Activated CD8-positive, alpha-beta memory T cell treated with anti-CD3 and anti-CD28 coated beads for 48 hours (primary cell): ENCODE measurements at places on chromosomes 11 and 22.

DNA sequence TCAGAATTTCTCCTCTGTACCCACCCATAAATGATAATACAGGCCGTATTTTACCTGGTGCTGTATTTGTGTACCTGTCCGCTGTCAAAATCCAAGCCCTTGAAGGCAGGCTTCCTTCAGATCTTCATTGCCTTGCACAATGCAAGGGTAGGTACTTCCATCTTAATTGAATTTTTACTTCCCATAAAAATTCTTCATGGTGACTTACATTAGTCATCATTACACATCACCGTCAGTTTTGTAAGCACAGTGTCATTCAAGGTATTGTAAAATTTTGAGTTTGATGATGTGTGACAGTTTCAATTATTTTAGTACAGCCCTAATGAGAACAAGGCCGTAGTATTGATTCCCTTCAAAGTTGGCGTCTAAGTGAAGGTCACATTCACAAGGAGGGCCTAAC is 770 bp upstream of the TSG101 start:
- no peak for DNase-seq

- no peak for DNase-seq
Observed at GRCh38 chr22:26892166-26893041, 235.0 kb downstream of the MIAT start.

GRCh38 chr11:116409238-116409637 is 363.5 kb downstream of the BUD13 start:
- DNase-seq, result no peak

DNA sequence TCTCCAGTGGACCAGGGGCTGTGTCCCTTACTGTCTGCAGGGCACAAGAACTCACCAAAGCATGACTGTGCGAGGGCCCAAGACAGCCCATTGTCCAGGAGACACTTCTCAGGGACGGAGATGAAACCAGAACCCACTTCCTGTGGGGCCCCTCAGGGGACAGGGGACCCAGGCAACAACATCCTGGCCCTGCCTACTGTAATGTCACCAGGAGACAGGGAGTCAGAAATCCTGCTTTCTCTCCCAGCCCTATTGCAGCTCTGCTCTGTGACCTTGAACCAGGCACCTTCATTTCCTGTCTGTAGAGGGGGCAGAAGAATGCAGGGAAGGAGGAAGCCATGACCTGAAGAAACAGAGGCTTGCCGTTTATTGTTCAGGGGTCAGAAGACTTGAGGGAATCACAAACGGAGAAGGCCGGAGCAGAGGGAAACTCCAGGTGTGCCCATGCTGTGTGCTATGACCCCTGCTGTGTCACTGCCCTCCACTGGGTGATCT is 98.0 kb downstream of the NAT10 start:
- DNase-seq, result no peak

DNA sequence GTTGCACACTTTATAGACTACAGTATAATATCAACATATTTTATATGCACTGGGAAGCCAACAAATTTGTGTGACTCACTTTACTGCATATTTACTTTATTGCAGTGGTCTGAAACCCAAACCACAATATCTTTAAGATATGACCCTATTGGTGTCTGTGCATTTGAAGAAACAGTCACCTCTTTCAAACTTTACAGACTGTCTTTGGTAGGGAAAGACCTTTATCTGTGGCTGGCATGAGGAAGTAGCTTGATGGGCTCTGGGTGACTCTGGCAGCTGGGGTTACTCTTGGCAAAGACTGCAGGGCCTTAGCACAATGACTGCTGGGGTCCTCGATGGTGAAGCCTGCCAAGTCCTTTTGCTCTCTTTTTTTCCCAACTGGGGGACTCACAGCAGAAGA is 21.3 kb upstream of the ABTB2 start:
- no peak for DNase-seq

- DNase-seq, result no peak
Observed at GRCh38 chr22:43277987-43278601, 65.1 kb downstream of the SCUBE1 start.

- DNase-seq, result no peak
Observed at GRCh38 chr22:23496445-23496833, 83.7 kb downstream of the IGLL1 start.

GRCh38 chr11:134758342-134758931 is 346.4 kb upstream of the B3GAT1 start:
- DNase-seq, result no peak

GRCh38 chr11:68545796-68546195 is 85.2 kb downstream of the PPP6R3 start:
- DNase-seq, result no peak

DNA sequence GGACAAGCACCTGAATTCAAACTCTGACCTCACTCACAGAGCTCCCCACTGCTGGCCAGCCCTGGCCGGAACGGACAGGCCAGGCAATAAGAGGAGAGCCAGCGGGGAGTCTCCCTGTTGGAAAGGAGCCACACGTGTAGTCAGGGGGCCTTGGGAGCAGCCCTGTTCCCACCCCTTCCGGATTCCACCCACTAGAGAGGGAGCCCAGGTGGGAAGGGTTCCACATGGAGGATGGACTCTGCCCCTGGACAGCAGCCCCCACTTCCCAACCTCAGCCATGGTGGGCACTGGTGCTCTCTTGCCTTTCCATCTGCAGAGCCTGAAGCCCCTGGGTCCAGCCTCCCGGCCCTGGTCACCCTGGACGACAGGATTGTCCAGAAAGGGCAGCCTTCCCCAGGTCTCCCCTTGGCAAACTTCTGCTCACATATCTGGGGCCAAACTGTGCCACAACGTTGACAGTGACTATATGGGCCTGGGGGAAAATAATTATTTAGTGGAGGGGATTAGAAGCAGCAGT is 7.5 kb upstream of the APOBEC3A start:
- DNase-seq, result no peak

DNA sequence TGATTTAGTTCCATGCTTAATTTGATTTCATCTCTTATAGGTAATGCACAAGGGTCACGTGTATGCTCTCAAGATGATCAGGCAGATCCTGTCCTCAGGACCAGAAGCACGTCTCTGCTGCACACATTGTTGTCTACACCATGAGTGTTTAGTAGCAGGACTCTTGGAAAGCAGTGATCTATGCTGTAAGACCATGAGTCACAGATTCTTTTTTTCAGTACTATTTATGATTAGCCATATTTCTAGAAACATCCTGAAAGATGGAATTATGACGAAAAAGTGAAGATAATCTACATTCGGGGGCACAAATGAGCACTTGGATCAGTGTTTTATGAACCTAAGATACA is 29.6 kb downstream of the ZBED4 start:
- no peak for DNase-seq

DNA sequence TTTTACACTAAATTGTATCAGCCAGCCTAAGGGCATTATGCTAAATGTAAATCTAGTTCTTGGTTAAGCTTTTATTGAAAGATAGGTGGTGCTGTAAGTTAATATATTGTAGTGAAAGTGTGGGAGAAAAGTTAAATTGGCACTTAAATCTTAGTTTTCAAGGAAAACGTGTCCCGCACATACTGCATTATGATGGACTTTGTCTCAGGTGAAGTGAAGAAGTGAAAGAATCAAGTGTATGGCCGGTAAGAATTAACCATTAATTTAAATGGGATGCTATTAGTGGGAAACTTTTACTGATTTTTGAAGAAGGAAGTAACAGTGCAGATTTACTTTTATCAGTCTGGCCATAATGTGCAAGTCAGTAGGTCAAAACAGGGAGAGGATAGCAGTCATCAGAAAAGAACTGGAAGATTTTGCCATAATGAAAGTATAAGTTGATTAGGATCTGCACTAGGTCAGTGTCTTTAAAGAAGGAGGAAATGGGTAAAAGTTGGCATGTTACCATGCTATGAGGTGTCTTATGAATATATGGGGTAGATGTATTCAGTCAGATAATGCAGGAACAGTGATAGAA is 81.6 kb downstream of the PDHX start:
- DNase-seq, result no peak

DNA sequence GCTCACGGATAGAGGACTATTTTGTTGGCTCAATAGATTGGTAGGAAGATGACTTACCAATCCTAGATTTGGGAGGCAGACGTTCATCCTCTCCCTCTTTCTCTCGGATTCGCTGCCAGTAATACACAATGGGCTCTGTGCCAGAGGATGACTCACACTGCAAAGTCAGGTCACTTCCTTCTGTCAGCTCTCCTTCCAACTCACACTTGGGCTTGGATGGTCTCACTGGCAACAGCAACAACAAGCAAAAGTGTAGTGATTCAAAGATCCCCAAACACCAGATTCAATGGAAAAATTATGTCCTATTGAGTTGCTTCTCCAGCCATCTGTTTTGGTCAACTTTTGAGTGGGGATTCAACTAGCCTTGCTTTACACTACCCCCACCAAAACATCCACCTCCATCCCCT is 21.7 kb upstream of the HSPA8 start:
- DNase-seq, result no peak

DNA sequence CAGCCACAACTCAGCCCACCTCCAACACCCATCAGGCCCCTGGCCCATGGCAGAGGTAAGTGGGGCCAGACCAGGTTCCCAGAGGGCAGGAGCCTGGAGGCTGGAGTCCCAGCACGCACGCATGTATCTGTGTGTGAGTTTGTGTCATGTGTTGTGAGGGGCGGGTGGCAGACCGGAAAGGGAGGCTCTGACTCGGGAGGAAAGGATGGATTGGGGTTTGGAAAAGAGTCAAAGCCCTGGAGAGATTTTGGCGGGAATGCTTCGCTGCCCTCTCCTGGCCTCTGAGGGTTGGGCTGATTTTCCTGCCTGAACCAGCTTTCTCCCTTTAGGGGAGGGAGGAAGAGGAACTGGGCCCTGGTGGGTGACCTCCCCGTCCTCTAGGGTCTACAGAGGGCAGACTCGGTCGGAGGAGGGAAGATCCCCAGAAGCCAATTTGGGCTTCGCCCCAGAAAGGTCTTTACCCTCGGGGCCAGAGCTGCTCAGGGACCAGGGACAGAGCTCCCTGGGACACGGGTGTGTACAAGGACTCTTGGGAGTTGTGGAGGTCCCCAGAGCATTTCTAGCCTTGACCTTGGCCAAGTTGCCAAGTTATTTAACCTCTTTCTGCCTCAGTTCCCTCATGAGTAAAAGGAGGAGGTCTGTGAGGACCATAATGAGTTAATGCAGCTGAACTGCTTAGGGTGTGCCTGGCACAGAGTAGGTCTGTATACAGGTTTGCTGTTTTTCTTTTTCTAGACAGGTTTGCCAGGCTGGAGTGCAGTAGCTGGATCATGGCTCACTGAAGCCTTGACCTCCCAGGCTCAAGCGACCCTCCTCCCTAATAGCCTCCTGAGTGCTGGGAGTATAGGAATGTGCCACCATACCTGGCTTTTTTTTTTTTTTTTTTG is 6.9 kb downstream of the C11orf68 start:
- DNase-seq, result no peak

DNA sequence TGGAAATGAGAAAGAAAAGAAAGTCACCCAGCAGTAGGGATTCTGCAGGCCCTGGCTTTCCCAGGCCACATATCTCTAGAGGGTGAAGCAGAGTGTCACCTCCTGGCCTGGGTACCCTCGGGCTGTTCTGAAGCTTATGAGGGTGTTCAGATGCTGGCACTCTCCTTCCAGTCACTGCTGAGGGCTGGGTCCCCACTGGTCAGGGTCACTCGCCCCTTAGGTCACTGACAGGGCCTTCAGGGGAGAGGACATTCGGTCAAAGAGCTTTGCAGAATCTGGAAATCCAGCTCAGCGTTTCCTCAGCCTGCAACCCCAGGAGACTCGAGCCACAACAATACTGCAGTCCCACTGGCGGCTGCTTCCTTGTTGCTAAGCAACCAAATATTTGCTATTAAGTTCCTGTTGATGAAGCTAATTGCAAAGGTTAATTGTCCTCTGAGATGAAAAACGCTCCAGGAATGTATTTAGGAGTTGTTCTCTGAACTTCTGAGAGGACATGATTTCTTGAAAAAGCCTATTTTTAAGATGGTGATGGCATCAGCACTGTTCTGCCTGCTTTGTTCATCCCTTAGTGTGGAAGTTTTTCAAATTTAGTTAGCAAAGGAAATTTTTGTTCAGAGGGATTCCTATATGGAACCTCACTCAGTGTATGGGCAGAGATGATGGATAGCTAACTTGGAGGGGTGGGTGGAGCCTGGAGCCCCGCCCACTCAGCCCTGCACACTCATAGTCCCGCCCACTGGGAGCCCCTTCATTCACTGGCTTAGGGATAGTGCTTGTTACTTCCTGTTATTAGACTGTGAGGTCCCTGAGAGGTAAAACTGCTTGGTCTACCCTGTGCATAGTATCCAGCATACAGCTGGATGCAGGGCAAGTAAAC is 109.2 kb downstream of the CSNK2A3 start:
- no peak for DNase-seq

- peak; percentile 29 for DNase-seq
Observed at GRCh38 chr11:63567044-63567840, 4.1 kb upstream of the PLAAT2 start.

- DNase-seq, result no peak
Observed at GRCh38 chr11:46064221-46064620, 57.0 kb downstream of the PHF21A start.
